NCI-H2171 treated with DMSO at 0.1 percent for 48 hours (cell line): ENCODE measurements at places on chromosomes 6 and 20.
A peak's percentile ranks its signal among the peaks of the same experiment; 100 is the strongest.

GRCh38 chr6:99307295-99307907, 42.1 kb downstream of the FAXC start:
- DNase-seq: no peak

DNA sequence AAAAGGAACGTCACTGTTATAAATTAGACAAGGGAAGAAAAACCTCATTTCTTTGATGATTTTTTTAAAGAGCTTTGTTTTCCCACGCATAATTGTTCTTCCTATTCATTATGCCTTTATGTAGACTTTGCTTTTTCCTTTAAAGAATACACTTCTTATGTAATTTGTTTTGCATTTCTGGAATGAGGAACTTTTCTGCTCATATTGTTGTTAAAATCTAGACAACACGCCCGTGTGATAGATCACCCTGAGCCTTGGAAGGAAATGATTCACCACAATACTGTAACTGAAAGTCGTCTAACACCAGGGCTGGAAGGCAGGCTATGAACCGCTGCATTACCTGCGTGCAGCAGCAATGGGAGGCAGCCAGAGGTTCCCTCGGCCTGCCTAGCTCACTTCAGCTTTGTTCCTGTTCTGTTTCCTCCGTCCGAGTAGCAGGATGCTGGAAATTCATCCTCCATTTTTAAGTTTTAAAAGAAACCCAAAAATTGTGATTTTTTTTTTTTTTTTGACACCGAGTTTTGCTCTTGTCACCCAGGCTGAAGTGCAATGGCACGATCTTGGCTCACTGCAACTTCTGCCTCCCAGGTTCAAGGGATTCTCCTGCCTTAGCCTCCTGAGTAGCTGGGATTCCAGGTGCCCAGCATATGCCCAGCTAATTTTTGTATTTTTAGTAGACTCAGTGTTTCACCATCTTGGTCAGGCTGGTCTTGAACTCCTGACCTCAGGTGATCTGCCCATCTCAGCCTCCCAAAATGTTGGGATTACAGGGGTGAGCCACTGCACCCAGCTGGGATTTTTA, 49.6 kb upstream of the ZNF217 start:
- DNase-seq: no peak

DNA sequence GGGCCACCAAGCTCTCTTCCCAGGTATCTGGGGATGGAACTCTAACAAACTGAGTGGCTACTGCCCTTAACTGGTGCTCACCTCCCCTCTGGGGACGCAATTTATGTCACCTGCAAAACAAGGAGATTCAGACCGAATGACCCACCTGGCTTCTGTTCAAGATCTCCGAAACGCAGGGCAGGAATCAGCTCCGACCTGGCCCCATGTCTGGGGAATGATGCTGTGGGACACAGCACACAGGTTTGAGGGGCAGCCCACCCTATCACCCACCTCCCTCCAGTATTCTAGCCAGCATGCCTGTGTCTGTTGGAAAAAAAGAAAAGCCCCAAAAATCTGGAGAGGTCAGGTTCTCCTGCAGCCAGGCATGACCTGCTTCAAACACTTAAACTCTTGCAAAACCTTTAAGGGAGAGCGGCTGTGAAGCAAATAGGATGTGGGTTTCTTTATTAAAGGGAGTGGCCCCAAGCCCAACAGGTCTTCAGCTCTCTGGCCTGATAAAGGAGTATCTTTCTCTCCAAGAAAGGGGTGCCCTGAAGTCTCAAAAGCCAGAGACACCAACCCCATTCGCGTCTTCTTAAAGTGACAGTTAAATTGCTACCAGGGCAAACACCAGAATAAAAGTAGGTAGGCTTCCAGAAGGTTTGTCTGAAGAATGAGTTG, 6.4 kb downstream of the PREX1 start:
- no peak for DNase-seq

GRCh38 chr6:149683256-149683859, 34.5 kb downstream of the LATS1 start:
- peak; percentile 91 for DNase-seq

GRCh38 chr6:35296931-35297600, 552 bp upstream of the DEF6 start:
- DNase-seq: no peak

- DNase-seq: no peak
These were observed 51.8 kb upstream of the GPR31 start for GRCh38 chr6:167209577-167209975.

DNA sequence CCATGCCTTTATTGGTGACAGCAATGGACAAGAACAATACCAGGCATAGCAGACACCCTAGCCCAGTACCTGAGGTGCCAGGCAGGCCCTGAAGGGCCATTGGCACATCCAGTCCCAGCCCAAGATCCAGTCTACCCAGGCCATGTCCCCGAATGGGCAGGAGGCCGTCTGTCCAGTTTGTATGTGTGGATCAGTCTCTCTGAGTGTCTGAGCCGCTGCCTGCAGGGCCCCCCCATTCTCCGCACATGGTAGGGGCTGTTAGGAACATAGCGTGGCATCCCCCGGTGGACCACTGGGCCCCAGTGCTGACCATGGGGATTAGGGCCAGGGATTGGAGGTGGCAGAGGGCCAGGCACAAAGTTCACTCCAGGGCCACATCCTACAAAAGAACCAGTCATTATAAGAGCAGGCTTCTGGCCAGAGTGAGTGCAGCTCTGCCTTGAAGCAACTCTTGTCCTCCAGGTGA, 5.1 kb downstream of the PCED1A start:
- no peak for DNase-seq

GRCh38 chr6:158611541-158612370, 32.8 kb downstream of the DYNLT1 start:
- DNase-seq: no peak

GRCh38 chr6:46832816-46833215, 39.6 kb downstream of the MEP1A start:
- DNase-seq: no peak

DNA sequence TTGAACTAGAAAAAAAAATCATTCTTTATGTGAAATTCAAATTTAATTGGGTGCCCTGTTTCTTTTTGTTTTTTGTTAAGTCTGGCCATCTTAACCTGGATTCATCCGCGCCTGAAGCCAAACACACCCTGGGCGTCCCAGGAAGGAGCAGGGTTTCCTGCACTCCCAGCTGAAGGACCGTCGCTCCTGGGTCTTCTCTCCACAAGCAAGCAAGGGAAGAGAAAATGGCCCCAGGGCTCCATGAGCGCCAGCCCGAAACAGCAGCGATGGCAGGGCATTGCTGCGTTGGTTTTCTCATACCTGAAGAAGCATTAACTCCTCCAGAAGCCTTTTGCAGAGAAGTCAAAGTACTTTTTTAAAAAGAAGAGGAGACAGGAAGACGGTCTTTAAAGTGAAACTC, 105.4 kb upstream of the AFDN start:
- DNase-seq: no peak

DNA sequence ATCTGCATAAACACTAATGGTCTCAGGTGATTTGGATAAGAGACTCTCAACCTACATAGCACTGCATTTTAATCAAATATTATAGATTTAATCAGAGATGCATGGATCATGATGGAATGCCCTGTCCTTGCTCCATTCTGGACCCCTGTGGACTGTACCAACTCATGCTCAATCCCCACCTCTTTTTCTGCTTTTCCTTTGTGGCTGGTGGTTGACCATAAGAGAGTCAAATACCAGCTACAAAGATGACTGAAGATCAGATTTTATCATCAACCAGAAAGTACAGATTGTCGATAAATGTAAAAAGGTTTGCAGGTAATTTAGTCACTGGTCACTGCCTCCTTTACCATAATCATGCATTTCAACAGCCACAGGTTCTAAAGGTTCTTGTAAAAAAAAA, 116.2 kb downstream of the ME1 start:
- DNase-seq: no peak

GRCh38 chr20:48456366-48457192, 371.2 kb downstream of the PREX1 start:
- peak; percentile 91 for DNase-seq

DNA sequence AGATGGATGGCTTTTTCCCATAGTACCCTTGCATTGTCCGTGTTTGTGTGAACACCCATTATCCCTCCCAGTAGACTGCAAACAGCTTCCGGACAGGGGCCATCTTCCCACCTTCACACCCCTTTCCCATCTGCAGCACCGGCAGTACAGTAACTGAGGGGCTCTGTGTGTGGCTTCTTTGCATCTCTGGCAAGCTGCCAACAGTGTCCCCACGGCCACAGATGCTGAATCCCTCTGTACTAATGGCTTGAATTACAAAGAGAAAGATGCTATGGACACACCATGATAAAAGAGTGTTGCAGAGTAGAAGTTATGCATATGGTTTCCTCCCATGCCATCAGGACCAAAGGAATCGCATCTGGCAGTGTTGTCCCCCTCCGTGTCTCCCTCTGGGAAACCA, 101.1 kb upstream of the CDYL start:
- DNase-seq: no peak

DNA sequence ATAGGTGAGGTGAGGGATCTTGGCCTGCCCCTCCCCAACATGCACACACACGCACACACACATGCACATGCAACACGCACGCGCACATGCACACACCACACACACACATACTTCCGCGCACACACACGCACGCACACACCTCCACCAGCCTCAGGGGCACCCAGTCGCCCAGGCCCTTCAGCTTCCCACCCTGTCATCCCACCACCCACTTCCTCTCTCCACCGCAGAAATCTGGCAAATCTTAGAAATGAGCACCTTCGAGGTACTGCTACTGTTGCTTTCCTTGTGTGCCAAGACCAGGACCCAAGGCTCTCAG, 1.2 kb downstream of the SPDEF start:
- DNase-seq: no peak

- no peak for DNase-seq
These were observed 34.2 kb downstream of the JARID2 start for GRCh38 chr6:15280028-15280427.

- no peak for DNase-seq
These were observed 12.5 kb downstream of the OTOR start for GRCh38 chr20:16760431-16761304.

- no peak for DNase-seq
These were observed 10.2 kb downstream of the ADA start for GRCh38 chr20:44641325-44641724.

- DNase-seq: no peak
These were observed 36.1 kb upstream of the KCNB1 start for GRCh38 chr20:49518576-49518975.

DNA sequence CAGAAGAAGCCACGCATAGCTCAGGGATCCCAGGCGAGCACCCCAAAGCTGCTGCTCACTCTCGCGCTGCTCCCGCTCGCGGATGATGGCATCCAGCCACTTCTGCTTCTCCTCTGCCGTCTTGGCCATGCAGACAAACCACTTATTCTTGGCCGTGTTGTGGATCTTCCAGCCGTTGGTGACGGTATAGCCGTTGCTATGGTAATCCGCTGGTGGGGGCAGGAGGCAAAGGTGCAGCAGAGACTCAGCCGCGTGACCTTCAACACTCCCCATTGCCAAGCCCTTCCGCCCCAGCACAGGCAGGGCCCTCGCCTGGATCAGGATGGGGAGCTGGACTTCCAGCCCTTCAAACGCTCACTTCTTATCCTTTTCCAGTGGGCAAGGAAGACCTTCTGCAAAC, 136.9 kb downstream of the PREX1 start:
- DNase-seq: no peak

GRCh38 chr6:75208298-75209183, 2.7 kb upstream of the COL12A1 start:
- peak; percentile 52 for DNase-seq

DNA sequence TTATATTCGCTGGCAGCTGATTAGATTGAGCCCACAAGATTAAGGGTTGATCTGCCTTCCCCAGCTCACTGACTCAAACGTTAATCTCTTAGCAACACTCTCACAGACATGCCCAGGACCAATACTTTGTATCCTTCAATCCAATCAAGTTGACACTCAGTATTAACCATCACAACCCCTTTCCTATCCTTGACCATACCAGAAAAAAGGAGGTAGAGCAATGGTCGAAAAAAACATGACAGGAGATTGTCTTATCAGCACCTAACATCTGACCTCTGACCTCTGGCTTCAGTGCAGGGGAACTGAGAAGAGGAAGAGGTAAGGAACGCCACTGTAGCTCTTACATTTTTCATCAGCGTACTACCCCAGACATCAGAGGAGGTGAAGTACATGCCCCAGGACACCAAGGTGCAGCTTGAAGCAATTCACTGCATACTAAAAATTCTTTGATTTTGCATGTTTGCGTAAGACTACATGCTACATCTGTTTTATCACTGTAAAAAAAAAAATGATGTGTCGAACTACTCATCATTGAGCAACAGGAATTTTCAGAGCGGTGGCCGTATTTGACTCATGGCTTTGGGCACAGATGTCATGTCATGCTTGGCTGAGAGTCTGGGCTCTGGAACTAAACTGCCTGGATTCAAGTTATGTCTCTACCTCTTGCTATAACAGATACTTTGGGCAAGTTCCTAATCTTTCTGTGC, 188.0 kb upstream of the TAB2 start:
- peak; percentile 16 for DNase-seq

- no peak for DNase-seq
These were observed 4.3 kb upstream of the ADGB start for GRCh38 chr6:146594495-146594894.

- peak; percentile 65 for DNase-seq
These were observed 78.8 kb upstream of the ZNFX1 start for GRCh38 chr20:49356676-49357075.

DNA sequence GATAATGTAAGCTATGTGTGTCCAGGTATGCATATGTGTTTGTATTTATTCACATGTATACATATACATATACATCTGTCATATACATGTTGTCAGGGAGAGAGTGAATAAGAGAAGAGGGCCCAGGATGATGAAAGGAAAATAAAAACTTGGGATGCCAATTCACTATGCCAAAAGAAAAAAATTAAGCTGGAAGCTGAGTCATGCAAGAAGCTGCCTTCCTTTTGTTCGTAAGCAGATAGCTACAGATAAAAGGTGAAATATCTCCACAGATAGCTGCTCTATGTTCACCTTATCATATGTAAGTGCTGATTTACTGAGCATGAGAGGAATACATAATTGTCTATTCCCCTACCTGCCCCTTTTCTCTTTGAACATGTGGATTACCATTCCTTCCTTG, 579.9 kb downstream of the EPM2A start:
- no peak for DNase-seq

DNA sequence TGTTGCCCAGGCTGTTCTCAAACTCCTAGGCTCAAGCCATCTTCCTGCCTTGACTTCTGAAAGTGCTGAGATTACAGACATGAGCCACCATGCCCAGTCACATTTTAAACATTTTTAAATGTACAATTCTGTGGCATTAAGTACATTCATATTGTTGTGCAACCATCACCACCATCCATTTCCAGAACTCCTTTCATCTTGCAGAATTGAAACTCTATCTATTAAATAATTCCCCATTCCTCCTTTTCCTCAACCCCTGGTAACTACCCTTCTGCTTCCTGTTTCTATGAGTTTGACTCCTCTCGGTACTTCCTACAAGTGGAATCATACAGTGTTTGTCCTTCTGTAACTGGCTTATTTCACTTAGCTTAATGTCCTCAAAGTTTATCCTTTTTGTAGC, 103.8 kb upstream of the NAA20 start:
- no peak for DNase-seq
